ENCODE measurements at places on chromosomes 6 and 20.

DNA sequence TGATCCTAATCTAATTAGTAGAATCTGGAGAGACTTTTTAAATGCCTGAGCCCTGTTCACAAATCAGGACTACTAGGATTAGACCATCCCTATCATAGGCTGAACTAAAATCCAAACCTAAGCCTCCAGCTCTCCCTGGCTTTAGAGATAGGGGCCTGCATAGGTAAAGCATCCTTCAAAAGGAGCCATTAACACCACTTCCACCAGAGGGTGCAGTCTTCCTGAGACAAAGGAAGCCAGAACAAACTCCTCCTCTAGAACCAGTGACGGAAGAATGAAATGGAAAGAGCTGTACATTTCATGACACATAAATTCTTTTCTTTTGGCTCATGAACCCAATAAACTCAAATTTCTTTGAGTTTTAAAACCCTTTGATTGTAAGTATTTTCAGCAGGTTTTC lies 291.2 kb upstream of the ADGRB3 start:
- DNase-seq = no peak

DNA sequence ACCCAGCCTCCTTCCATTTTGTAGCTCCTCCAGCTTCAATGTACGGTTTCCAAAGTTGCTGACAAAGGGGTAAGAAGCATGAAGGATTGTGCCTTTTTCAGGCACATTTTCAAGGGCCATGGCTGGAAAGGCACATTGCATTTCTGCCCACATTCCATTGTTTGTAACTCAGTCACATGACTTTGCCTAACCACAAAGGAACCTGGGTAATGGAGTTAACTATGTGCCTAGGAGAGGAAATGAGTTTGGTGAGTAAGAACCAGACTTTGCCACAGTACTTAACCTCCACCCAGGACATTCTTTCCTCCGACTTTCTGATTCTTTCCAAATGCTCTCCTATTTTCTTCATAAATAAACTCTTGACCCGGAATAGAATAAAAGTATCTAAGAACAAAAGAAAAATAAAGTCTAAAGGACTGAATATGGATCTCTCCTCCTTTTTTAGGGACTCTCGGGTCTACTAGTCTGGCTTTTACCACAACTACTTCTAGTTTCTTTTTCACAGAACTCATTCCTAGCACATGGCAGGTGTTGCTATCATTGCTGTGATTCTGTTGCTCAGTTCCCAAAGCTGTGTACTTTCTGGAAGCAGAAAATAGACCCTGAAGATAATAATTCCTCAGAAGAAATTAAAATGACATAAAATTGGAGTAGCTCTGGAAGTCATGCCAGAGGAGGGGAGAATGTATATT lies 81.5 kb upstream of the ISM1 start:
- DNase-seq = no peak

GRCh38 chr20:24795436-24795835 lies 153.6 kb upstream of the CST7 start:
- no peak for DNase-seq

GRCh38 chr6:138328210-138328609 lies 49.5 kb upstream of the SMIM28 start:
- no peak for DNase-seq
